ENCODE measurements at places on chromosomes 2 and 18.

DNA sequence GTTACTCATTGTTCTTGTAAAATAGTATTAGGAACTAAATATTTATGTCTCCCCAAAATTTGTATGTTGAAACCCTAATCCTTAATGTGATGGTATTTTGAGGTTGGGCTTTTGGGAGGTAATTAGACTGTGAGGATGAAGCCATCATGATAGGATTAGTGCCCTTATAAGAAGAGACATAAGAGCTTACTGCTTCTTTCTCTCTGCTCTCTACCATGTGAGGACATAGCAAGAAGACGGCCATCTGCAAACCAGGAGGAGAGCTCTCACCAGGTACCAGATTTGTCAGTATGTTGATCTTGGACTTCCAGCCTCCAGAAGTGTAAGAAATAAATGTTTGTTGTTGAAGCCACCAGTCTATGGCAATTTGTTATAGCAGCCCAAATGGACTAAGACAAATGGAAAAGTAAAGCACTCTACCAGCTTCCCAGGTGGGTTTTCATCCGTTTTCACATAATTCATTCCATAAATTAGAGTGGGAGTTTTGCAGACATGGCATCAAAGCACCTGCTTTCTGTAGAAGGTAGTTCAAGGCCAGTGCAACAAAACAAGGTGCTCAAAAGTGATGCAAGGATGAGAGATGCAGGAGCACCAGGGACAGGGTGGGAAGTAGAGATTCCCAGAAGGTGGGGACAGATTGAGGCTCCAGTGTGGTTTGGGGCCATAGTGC lies 70.7 kb downstream of the MYCN start:
- no peak for DNase-seq

- DNase-seq: no peak
Measured at GRCh38 chr2:108377401-108377800, 353 bp upstream of the SULT1C4 start.

DNA sequence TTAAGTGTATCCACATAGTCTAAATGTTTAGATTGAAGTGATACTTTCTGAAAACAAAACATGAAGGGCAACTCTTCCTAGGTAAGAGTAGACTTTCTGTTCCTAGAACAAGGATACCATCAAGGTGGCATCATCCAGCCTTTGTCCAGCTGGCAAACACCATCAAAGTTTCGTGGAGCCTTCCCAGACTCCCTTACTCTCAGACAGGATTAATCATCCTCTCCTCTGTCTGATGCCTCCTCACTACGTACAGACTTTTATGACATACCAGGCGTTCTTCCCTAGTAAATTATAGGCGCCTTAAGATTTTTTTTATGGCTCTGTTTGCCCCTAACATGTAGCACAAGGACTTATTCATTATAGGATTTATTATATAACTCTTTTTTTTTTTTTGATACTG lies 29.4 kb upstream of the ASNSD1 start:
- no peak for DNase-seq

- DNase-seq: no peak
Measured at GRCh38 chr2:25756536-25756935, 83.2 kb upstream of the DTNB start.

- DNase-seq: no peak
Measured at GRCh38 chr18:48751727-48752468, 198.9 kb downstream of the SMAD7 start.

GRCh38 chr18:24094561-24094960 lies 44.3 kb upstream of the CABYR start:
- no peak for DNase-seq

DNA sequence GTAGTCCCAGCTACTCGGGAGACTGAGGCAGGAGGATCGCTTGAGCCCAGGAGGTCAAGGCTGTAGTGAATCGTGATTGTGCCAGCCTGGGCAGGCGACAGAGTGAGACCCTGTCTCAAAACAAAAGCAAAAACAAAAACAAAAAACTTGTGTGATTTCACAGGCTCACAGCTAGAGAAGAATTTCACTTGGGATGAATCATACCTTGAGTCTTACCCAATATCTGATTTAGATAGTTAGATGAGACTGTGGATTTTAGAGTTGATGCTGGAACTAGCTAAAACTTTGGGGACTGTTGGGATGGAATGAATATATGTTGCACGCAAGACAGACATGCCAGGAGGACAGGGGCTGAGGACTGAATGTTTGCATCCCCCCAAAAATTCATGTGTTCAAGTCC lies 4.4 kb downstream of the ANKRD29 start:
- DNase-seq: no peak

DNA sequence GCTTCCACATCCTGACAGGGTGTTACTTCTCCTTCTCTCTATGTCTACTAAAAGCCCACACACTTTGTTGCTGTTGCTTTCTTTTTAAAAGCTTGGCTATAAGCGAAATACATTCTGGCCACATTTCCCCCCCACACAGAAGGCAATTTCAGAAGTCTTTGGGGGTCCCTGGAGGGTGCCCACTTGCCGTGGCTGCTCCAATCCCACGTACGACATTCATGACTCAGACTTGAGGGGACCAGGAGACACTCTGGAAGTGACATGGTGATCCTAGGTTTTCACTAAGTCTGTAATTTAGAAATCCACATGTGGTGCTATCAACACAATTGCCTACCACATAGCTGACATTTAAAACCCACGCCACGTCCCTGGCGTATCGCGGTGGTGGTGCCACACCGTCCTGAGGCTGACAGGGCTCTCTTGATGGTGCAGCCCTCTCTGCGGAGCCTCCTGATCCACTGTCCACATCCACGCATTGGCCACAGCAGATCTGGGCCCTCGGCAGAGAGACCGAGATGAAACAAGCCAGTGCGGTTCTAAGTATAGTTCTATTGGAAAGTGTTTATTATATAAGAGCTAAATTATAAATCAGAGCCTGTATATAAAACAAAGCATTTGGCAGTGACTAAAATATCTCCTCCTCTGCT lies 42.4 kb downstream of the CYP27C1 start:
- no peak for DNase-seq

GRCh38 chr2:216151313-216152025 lies 42.3 kb downstream of the XRCC5 start:
- DNase-seq: no peak

GRCh38 chr2:64852771-64853241 lies 136.4 kb upstream of the SLC1A4 start:
- DNase-seq: no peak

- DNase-seq: no peak
Measured at GRCh38 chr18:40555914-40556313, 1399.1 kb upstream of the PIK3C3 start.

DNA sequence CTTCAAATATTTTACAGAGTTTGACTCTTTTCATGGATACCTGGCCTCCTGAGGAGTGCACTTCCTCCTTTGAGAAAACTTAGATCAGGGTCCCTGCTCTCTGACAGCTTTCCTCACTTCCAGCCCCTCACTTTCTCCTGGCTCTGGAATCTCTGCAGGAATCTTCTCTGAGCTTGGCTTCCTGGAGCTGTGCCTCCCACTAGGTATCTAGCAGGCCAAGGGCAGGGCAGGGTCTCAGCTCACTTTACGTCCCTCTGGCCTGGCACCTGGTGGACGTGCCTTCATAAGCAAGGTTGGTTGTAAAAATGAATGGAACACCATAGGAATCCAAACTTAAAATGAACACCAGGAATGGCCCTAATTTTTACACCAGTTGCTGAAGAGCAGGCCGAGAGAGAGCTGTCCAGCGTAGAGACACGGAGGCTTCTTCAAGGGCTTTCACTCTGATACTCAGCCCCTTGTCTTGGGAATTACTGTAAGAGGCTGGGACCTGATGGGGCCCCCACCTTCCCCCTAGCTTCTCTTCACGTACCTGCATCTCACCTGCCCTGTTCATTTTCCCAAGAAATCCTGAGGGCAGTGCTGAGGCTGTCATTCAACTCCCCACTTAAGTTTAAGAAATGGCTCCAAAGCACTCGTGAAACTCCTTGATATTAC lies 426.9 kb upstream of the ID2 start:
- DNase-seq: no peak

DNA sequence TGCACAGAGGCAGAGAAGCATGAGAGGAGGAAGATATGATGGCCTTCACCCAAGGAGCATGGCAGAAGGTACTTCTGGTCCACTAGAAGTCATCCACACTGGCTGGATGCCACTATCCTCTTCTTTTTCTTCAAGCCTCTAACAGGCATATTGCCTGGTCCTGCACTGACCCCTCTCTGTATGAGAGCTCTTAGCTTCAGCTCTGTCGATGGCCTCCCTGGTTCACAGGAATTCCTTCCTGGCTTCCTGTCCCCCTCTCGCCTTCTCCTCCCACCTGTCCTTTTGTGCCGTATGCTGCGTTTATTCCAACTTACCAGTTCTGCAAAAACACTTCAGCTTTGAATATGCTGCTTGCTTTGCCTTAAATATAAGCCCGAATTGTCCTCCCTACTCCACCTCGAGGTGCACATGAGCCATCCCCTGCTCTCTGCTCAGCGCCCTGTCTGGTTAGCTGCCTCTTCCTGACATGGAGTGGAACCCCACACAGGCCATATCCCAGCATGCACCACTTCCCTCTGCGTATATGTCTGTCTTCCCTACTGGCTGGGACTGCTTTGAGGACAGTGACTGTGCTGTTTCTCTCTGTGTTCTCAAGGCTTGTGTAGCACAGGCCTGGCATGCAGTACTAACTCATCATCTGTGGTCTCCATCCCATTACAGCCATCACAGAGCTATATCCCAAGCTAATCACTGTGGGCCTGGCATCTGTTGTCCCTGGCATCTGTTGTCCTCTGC lies 474.9 kb downstream of the EIPR1 start:
- no peak for DNase-seq

DNA sequence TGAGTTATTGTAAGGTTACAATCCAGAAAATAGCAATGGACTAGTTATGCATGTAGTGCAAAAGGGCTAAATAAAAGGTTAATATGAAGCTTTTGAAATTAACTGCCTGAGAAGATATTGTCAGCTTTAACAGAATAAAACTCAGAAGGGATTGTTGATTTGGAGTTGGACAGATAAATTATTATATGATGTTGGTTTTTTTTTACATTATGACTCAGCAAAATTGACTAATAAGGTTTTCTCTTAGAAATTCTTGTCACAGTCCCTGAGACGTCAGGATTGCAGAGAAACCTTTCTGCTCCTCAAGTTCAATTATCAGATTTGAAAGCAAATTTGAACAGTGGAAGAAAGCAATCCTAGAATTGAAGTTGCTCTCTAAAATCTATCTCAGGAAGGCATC lies 946.9 kb downstream of the CBLN2 start:
- DNase-seq: no peak

- no peak for DNase-seq
Measured at GRCh38 chr18:34985963-34986362, 55.2 kb upstream of the MAPRE2 start.

- DNase-seq: no peak
Measured at GRCh38 chr2:234661175-234661574, 164.3 kb upstream of the ARL4C start.

- no peak for DNase-seq
Measured at GRCh38 chr18:21733011-21733410, 7.6 kb upstream of the MIB1 start.

GRCh38 chr18:77001979-77002378 lies 130.6 kb downstream of the MBP start:
- DNase-seq: no peak

- DNase-seq: no peak
Measured at GRCh38 chr18:33711514-33711913, 133.5 kb downstream of the ASXL3 start.

- no peak for DNase-seq
Measured at GRCh38 chr2:167353605-167354280, 465.5 kb downstream of the XIRP2 start.

DNA sequence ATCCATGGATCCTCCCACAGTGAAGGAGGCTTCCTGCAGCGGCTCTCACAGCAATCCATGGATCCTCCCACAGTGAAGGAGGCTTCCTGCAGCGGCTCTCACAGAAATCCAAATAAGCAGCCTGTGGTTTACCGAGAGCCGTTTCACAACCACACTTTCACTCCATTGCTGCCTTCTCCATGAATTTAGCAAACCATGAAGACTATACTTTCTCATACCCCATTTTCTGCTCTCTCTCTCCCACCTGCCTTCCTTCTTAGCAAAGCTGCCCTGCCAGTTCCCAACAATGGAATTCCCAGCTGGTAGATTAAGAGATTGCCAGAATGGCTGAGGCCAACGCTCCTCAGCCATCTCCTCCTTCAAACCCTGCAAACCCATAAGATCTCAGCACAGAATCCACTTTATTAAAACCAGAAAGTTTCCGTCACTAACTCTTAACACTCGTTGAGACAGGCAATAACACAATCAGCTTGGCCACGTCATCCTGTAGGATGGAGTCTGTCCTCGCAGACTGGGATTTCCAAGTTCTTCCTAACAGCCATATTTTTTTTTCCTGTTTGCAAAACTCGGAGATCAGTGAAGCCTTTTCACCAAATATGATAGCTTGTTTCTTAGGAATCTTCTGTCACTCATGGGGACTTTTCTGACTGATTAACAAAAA lies 162.2 kb downstream of the PXDN start:
- DNase-seq: no peak

All from right kidney (tissue), 9 donors.